Activated CD4-positive, alpha-beta T cell treated with anti-CD3 and anti-CD28 coated beads, Interleukin-2, amount 10 ng/mL, durations not matched to agents 7 days and 5 days (primary cell): ENCODE measurements at places on chromosomes 6 and 20.

DNA sequence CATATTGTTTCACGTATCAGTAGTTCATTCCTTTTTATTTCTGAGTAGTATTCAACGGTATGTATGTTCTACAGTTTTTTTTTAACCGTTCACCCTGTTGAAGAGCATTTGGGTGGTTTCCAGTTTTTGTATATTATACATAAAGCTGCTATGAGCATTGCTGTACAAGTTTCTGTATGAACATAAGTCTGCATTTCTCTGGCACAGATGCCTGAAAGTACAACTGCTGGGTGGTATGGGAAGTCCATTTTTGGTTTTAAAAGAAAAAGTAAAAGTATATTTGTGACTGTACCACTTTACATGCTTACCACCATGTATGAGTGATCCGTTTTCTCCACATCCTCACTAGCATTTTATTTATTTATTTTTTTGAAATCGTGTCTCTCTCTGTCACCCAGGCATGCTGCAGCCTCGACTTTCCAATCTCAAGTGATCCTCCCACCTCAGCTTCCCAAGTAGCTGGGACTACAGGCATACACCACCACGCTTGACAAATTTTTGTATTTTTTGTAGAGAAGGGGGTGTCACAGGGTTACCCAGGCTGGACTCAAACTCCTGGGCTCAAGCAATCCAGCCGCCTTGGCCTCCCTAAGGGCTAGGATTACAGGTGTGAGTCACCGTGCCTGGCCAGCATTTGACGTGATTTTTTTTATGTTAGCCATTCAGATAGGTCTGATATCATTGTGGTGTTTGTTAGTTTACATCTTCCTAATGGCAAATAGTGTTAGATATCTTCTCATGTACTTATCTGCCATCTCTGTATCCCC lies 11.0 kb upstream of the SIM1 start:
- no peaks in the 10 kb centered on the region for H3K4me1 ChIP-seq
- peaks cover 42% of the 10 kb centered on the region for H3K27me3 ChIP-seq

GRCh38 chr6:109069746-109070145 lies 24.9 kb downstream of the SESN1 start:
- H3K36me3 ChIP-seq, result peaks cover 2% of the 10 kb centered on the region
- H3K27ac ChIP-seq, result no peak overlapping the region
- no peak for DNase-seq
- H3K4me1 ChIP-seq, result peaks cover 18% of the 10 kb centered on the region
- H3K27me3 ChIP-seq, result peaks cover 3% of the 10 kb centered on the region

DNA sequence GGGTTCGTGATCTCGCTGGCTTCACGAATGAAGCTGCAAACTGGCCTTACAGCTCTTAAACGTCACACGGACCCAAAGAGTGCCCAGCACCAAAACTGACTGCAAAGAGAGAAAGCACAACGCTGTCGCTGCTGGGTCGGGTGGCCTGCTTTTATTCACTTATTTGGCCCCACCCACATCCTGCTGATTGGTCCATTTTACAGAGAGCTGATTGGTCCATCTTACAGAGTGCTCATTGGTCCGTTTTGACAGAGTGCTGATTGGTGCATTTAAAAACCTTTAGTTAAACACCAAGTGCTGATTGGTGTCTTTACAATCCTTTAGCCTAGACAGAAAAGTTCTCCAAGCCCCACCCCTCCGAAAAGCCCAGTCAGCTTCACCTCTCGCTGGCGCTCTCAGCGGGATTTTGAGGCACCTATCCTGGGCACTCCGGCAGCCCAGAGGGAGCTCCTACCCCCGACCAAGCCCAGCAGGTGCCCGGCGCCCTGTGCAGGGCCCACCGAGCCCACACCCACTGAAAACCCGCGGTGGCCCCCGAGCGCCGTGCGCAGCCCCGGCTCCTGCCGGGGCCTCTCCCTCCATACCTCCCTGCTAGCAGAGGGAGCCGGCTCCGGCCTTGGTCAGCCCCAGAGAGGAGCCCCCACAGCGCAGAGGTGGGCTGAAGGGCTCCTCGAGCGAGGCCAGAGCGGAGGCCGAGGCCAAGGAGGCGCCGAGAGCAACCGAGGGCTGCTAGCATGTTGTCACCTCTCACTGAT lies 40.0 kb upstream of the SMAP1 start:
- H3K27ac ChIP-seq, result no peak overlapping the region
- H3K4me3 ChIP-seq, result no peak overlapping the region
- peaks cover 5% of the 10 kb centered on the region for H3K27me3 ChIP-seq
- DNase-seq, result no peak
- no peaks in the 10 kb centered on the region for H3K36me3 ChIP-seq

DNA sequence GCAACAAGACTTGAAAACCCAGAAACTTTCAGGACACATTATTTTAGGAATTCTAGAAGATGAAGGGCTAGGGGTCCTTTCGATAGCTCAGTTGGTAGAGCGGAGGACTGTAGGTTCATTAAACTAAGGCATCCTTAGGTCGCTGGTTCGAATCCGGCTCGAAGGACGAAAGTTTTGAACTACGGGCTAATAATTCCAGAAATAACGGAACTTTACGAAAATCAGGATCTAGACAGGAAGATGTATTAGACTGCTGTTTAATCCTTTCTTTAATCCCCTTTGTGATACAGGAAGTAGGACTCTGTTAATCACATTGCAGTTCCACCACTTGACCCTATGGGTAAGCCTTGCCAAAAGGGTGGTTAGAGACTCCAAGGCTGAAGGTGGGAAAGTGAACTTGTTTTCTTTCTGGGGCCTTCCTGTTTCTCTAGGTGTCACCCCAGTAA lies 21.2 kb upstream of the ABT1 start:
- H3K27ac ChIP-seq, result no peak overlapping the region
- no peak overlapping the region for H3K4me3 ChIP-seq
- no peak for DNase-seq

DNA sequence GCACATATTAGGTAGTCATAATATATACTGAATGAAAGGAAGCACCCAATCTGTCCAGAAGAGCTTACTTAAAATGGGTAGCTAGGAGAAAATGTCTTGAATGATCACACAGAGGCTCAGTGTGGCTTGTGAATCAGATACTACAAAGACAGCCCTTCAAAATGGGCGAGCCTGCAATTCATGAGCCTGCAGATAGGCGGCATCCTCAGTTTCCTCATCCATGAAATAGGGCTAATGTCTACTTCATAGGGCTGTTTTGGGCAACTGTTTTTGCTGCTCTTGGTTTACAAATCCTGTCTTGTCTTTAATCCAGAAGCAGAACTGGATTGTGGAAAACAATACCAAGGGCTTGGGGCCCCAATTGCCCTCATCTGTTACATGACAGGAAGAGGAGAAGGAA lies 129.3 kb upstream of the KCNK16 start:
- DNase-seq, result no peak
- H3K4me1 ChIP-seq, result no peaks in the 10 kb centered on the region
- peaks cover 2% of the 10 kb centered on the region for H3K36me3 ChIP-seq

GRCh38 chr6:166274163-166274562 lies 34.0 kb downstream of the PRR18 start:
- no peak overlapping the region for H3K27ac ChIP-seq
- peaks cover 10% of the 10 kb centered on the region for H3K27me3 ChIP-seq
- no peak for DNase-seq
- H3K36me3 ChIP-seq, result no peaks in the 10 kb centered on the region
- H3K4me3 ChIP-seq, result no peak overlapping the region
- peaks cover 8% of the 10 kb centered on the region for H3K4me1 ChIP-seq

- DNase-seq, result no peak
- no peaks in the 10 kb centered on the region for H3K36me3 ChIP-seq
- H3K27me3 ChIP-seq, result no peaks in the 10 kb centered on the region
- no peaks in the 10 kb centered on the region for H3K4me1 ChIP-seq
- H3K27ac ChIP-seq, result no peak overlapping the region
Measured at GRCh38 chr6:49004801-49005200, 458.3 kb downstream of the MMUT start.

DNA sequence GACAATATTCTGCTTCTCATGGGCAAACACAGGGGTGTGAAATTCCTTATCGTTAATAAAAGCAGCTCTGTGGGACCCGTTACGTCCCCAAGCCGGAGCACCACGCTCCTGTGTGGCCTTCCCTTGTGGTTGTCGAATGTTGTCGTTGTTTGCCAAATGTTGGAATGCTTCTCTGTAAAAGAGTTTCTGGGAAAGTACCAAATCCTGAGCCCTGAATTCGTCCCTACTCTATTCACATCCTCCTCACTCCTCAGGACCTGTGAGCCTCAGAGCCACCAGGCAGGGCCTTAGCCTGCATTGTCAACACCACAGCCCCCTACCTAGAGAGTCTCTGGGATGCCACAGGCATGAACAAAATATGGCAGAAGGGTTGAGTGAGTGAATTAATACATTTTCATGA lies 64.0 kb downstream of the THBS2 start:
- no peak overlapping the region for H3K27ac ChIP-seq
- peaks cover 8% of the 10 kb centered on the region for H3K4me1 ChIP-seq
- no peak for DNase-seq
- no peaks in the 10 kb centered on the region for H3K27me3 ChIP-seq
- no peak overlapping the region for H3K4me3 ChIP-seq

GRCh38 chr20:38094373-38094891 lies 60.9 kb downstream of the RPRD1B start:
- DNase-seq, result peak; percentile 37
- peaks cover 42% of the 10 kb centered on the region for H3K4me1 ChIP-seq
- peak overlapping the region; percentile 62 for H3K27ac ChIP-seq

- H3K4me3 ChIP-seq, result no peak overlapping the region
- DNase-seq, result no peak
- no peak overlapping the region for H3K27ac ChIP-seq
Measured at GRCh38 chr6:5617179-5617578, 355.9 kb downstream of the FARS2 start.

DNA sequence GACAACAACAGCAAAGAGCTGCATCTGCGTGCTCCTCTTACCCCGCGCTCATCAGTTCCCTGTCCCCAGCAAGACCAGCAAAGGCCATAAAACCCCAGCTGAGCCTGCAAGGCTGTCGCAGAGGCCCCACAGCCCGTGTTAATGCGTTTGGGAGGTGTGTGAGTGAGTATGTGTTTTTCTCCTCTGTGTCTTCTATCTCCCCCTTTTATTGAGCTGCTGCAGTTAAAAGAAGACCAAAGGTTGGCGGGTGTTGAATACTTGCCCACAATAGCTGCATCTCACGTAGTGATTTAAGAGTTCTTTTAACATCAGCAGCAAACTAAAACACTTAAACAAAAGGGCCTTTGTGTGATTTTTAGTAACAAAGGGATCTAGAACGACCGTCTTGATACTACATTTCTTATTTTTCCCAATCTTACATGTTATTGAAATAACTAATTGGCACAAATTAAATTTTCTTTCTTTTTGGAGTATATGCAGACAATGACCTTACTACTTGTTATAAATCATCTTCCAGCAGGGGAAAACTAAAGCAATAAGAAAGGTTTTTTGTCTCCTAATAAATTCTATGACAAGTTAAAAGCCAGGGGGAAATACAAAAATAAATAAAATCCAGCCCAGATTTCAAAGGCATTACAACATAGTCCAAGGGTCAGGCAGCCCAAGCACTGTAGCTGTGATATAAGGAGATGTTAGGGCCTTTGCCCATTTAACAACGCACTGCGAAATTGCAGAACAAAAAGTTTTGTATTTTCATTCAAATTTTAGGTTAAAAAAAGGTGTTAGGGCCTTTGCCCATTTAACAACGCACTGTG lies 27.2 kb upstream of the CNKSR3 start:
- H3K36me3 ChIP-seq, result no peaks in the 10 kb centered on the region
- H3K27me3 ChIP-seq, result no peaks in the 10 kb centered on the region
- DNase-seq, result no peak
- no peaks in the 10 kb centered on the region for H3K4me1 ChIP-seq

DNA sequence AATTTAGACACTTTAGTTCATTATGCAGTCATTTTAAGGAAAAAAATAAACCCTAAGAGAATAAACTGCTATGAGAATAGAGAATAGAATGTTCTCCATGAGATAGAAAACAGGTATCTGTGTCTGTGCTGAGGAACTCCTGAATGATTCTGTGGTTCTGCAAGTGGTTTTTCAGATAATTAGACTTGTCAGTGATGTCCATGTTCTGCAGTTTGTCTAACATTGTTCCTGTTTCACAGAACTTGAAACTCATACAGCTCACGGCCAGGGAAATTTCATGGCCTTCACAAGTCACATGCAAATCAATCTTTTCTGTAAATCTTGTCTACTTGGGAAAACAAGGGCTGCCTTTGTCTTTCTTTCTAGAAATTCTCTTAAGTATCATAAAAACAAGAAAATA lies 73.4 kb upstream of the HMGCLL1 start:
- no peaks in the 10 kb centered on the region for H3K27me3 ChIP-seq
- H3K27ac ChIP-seq, result no peak overlapping the region
- H3K36me3 ChIP-seq, result no peaks in the 10 kb centered on the region
- DNase-seq, result no peak

- H3K27me3 ChIP-seq, result no peaks in the 10 kb centered on the region
- H3K36me3 ChIP-seq, result peaks cover 57% of the 10 kb centered on the region
- no peak overlapping the region for H3K4me3 ChIP-seq
- H3K27ac ChIP-seq, result no peak overlapping the region
- no peak for DNase-seq
Measured at GRCh38 chr6:144478483-144478882, 193.3 kb downstream of the UTRN start.

DNA sequence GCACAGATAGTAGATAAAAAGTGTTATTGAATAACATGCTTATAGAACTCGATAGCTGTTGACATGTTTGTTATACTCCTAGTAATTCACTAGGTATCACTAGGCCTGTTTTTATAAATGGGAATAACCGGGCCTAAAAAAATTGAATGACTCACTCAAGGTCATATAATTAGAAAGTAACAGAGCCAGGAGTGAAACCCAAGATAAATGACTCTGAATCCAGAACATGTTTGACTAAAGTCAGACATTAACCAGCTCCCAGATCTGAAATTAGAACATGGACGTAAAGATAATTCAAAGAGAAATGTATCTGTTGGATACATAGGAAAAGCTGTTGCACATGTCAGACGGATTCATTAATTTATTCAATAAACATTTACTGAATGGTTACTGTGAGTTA lies 26.9 kb downstream of the RGS17 start:
- H3K27me3 ChIP-seq, result peaks cover 6% of the 10 kb centered on the region
- no peak overlapping the region for H3K4me3 ChIP-seq
- H3K36me3 ChIP-seq, result no peaks in the 10 kb centered on the region

GRCh38 chr6:111625461-111626391 lies 20.0 kb upstream of the TRAF3IP2 start:
- no peak for DNase-seq
- no peaks in the 10 kb centered on the region for H3K4me1 ChIP-seq
- H3K4me3 ChIP-seq, result no peak overlapping the region
- no peaks in the 10 kb centered on the region for H3K36me3 ChIP-seq
- H3K27me3 ChIP-seq, result no peaks in the 10 kb centered on the region
- no peak overlapping the region for H3K27ac ChIP-seq

DNA sequence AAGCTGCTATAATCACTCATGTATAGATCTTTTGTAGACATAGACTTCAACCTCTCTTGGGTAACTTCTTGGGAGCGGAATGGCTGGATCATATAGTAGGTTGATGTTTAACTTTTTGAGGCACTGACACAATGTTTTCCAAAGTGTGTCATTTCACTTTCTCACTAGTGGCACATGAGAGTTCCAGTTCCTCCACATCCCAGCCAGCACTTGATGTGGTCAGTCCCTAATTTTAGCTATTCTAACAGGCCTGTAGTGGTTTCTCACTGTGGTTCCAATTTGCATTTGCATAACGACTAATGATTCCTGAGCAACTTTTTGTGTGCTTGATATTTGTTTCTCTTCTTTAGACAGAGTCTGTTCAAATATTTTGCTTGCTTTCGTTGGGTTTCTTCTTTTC lies 221.3 kb downstream of the DLL1 start:
- no peak for DNase-seq
- H3K4me1 ChIP-seq, result no peaks in the 10 kb centered on the region
- H3K27ac ChIP-seq, result no peak overlapping the region
